CD4-positive, alpha-beta T cell (primary cell): ENCODE measurements at places on chromosomes 11 and 22. TPM values are rescaled to one million over a fixed set of nuclear protein-coding genes. Genes with fewer than 3 reads are reported as not detected.

DNA sequence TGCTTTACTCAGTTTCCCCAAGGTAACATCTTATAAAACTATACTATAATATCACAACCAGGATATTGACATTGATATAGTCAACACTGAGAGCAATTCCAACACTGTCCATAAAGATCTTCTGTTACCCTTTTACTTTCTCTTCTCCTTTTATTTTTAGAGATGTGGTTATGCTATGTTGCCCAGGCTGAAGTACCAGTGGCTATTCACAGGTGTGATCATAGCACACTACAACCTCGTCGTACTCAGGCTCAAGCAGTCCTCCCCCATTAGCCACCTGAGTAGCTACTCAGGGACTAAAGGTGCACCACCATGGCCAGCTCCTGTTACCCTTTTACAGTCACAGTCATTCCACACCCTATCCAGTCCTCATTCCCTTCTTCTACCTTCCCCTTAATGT is 119.7 kb downstream of the CWF19L2 start:
- peaks cover 14% of the 10 kb centered on the region for H3K36me3 ChIP-seq
- H3K27me3 ChIP-seq, result no peaks in the 10 kb centered on the region
- no peak overlapping the region for H3K27ac ChIP-seq
- DNase-seq, result no peak
- H3K4me1 ChIP-seq, result no peaks in the 10 kb centered on the region

DNA sequence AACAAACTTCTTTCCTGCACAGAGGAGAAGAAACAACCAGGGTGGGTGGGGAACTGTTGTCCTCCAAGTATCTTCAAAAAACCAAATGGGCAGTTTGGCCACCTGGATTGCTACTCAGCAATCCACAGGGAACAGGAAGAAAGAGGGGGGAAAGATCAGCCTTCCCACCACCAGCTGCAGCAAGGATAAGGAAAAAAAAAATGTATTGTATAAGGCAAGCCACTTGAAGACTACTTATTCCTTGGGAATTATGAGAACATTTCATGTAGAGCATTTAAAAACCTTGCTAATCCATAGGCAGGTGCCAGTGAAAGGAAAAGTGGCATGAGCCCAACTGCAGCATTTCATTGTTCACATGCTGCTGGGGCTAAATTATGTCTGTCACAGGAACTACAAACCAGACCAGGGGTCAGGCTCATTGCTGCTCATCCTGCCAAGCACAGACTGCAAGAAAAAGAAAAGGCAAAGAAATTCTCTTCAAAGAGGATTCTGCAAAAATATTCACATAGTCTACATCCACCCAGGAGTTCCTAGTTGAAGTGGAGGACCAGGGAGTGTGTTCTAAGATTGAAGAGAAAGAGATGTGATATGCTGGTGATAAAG is 2.2 kb downstream of the RAB30 start:
- H3K27me3 ChIP-seq, result no peaks in the 10 kb centered on the region
- no peak overlapping the region for H3K4me3 ChIP-seq
- H3K4me1 ChIP-seq, result peaks cover 28% of the 10 kb centered on the region
- H3K27ac ChIP-seq, result no peak overlapping the region
- no peak for DNase-seq
- peaks cover 4% of the 10 kb centered on the region for H3K36me3 ChIP-seq

GRCh38 chr11:34380696-34381095 is 22.9 kb upstream of the ABTB2 start:
- H3K4me1 ChIP-seq, result no peaks in the 10 kb centered on the region
- no peaks in the 10 kb centered on the region for H3K36me3 ChIP-seq
- peaks cover 2% of the 10 kb centered on the region for H3K27me3 ChIP-seq
- no peak overlapping the region for H3K4me3 ChIP-seq
- DNase-seq, result no peak
- H3K27ac ChIP-seq, result no peak overlapping the region

GRCh38 chr22:44599500-44600140 is 101.6 kb upstream of the RTL6 start:
- peaks cover 2% of the 10 kb centered on the region for H3K4me1 ChIP-seq
- H3K27ac ChIP-seq, result no peak overlapping the region
- peaks cover 11% of the 10 kb centered on the region for H3K27me3 ChIP-seq
- no peak overlapping the region for H3K4me3 ChIP-seq
- DNase-seq, result no peak
- no peaks in the 10 kb centered on the region for H3K36me3 ChIP-seq

GRCh38 chr22:47793304-47794101 is 1031.1 kb downstream of the TBC1D22A start:
- no peak overlapping the region for H3K27ac ChIP-seq
- H3K36me3 ChIP-seq, result no peaks in the 10 kb centered on the region
- DNase-seq, result no peak
- no peaks in the 10 kb centered on the region for H3K27me3 ChIP-seq
- H3K4me3 ChIP-seq, result no peak overlapping the region

GRCh38 chr11:113204280-113204679 is 110.1 kb upstream of the TTC12 start:
- H3K27me3 ChIP-seq, result peaks cover 2% of the 10 kb centered on the region
- no peak overlapping the region for H3K4me3 ChIP-seq

DNA sequence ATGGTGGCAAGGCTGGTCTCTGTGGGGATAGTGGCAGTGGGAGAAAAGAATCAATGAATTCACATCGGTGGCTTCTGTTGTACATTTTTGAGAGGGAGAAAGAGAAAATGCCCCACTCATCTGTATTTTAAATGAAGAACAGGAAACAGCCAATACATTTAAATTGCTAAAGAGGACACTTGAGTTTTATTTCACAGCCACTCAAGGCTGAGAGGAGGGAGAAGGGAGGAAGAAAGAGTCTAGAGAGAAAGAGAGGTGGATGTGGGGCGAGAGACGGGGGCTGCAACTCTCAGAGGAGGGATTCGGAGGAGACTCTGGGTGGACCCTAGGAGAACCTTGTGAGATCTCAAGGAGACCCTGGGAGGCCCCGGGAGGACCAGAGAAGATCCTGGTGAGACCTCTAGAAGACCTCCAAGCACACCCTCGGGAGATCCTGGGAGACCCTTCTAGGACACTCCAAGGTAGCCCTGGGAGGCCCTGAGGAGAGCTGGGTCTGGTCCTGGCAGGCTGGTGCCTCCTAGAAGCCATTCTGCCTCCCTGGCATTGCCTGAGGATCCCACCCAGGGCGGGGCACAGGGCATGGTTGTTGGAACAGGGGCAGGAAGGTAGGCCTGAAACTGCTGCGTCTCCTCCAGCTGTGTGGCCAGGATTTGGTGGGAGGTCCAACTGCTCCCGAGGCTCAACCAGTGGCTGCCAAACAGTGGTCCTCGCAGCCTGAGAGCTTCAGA is 91.0 kb upstream of the SHISAL1 start:
- H3K36me3 ChIP-seq, result no peaks in the 10 kb centered on the region
- DNase-seq, result no peak
- H3K4me1 ChIP-seq, result no peaks in the 10 kb centered on the region
- no peaks in the 10 kb centered on the region for H3K27me3 ChIP-seq
- H3K27ac ChIP-seq, result no peak overlapping the region
- no peak overlapping the region for H3K4me3 ChIP-seq

DNA sequence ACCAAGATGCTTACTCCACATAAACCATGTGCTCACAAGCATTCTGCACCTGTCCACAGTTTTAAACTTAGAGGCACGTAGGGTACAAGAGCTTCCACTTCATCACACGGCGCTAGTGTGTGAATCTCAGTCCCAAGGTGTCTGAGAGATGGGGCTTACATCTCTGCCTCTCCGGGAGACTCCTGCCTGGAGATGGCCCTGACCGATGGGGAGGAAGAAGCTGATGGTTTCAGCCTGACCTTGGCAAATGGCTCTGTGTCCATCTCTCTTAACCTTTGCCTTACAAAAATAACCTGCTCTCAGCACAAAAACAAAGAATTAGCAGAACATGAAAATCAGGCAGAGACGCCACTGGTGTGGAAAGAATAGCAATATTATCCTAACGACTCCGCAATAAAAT is 559.3 kb upstream of the B3GAT1 start:
- no peaks in the 10 kb centered on the region for H3K36me3 ChIP-seq
- no peaks in the 10 kb centered on the region for H3K4me1 ChIP-seq
- no peak for DNase-seq
- no peak overlapping the region for H3K4me3 ChIP-seq

DNA sequence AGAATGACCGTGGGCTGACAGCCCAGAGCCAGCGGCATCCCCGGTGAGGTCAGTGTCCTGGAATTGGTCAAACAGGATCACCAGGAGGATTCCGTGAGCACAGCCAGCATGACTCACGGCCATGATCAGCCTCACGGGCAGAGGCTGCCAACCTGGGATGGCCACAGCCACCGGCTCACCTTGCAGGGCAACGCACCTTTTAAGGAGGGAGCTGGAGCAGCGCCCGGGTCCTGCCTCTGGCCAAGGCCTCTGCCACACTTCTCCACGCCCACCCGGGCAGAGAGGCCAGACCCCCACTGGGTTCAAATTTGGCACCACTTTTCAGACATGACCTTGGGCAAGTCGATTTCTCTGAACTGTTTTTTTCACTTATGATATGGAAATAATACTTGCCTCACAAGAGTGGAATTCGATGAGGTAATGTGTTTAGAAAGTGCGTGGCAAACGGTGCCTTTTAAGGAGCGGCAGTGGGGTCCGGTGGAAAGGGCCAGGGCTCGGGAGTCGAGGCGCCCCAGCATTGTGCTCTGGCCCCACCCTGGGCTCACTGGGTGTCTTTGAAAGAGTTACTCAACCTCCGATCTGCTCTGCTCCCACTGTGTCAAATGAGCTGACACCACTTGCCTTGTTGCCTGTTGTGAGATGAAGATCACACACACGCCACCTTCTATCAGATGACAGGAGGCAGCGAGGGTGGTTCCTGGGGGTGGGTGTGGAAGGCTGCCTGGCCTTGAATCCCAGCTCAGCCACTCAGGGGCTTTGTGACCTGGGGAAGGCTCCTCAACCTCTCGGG is 16.0 kb downstream of the TXN2 start:
- H3K27ac ChIP-seq, result no peak overlapping the region
- peaks cover 10% of the 10 kb centered on the region for H3K36me3 ChIP-seq
- H3K4me1 ChIP-seq, result peaks cover 23% of the 10 kb centered on the region
- no peaks in the 10 kb centered on the region for H3K27me3 ChIP-seq
- no peak for DNase-seq

DNA sequence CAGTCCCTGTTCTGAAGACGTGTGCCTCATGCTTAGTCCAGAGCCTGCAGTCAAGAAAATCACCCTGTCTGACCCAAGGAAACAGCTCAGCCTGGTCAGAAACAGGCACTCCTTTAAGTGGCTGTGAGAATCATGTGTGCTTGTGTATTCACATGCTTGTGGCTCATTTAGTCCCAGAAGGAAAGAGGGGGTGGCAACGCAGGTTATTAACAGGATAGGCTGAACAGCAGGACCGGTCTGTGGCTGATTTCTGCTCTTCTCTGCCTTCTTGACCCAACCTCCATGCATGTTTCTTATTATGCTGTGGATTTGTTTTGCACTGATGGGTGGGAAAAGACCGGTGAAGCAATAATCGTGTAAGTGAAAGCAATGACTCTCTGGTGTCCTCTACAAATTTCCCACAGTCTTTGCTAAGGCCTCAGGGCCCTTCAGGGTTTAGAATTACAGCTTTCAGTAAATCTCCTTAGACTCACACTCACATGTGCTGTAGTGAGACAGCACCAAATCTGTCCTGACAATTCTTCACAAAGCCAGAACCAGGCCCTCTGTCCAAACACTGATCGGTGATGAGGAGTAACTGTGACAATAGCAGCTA is 288.1 kb downstream of the ETS1 start:
- no peaks in the 10 kb centered on the region for H3K36me3 ChIP-seq
- DNase-seq, result no peak
- H3K27me3 ChIP-seq, result no peaks in the 10 kb centered on the region
- H3K4me1 ChIP-seq, result peaks cover 82% of the 10 kb centered on the region
- peak overlapping the region; percentile 90 for H3K27ac ChIP-seq
- no peak overlapping the region for H3K4me3 ChIP-seq

DNA sequence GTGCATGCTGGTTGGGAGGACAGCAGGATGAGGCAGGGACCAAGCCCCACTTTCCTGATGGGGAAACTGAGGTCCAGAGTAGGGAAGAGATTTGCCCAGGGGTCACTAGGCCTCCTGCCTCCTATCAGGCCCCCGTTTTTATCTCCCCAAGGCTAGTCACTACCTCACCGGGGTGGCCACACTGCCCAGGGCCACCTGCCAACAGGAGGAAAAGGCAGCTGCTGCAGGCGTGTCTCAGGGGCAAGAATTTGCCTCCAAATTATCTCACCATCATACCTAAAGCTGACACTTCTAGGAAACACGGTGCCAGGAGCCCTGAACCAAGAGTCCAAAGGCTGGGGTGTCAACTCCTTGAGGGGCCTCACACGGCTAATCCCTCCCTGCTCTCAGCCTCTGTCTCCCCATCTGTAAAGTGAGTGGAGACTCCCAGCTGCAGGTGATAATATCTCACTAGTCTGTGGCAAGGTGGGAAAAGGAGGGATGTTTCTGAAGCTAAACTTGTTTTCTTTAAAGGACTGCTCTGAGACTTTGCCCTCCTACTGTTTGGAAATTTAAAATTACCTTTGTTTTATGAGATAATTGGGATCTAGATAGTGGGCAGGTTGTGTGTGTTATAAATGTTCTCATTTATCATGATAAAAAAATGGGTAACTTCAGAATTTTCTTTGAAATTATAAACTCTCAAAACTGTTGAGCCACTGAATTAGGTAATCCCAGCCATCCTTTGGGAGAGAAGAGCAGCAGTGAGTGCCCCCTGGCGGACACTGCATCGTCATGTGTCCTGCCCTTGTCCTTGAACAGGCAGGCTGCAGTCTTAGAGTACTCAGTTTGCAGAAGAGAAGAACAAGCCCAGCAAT is 60.0 kb downstream of the MYO7A start:
- no peak overlapping the region for H3K4me3 ChIP-seq
- no peaks in the 10 kb centered on the region for H3K27me3 ChIP-seq

DNA sequence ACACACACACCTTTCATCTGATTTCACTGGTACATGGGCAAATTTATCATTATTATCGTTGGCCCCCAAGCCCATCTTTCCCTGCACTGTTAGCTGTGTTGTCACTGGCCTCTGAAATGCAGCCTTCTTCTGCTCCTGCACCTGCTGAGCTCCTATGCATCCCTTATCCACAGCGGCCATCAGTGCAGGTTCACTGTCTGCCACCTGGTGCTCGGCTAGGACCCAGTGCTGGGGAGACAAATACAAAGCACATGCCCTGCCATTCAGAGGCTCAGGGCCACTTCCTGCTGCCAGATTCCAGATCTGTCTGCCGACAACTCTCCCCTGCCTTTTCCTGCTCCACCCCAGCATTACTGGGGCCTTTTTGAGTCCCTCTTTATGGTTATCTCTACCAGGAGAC is 1205.4 kb downstream of the TBC1D22A start:
- no peak overlapping the region for H3K27ac ChIP-seq
- no peak for DNase-seq
- H3K27me3 ChIP-seq, result no peaks in the 10 kb centered on the region
- no peaks in the 10 kb centered on the region for H3K4me1 ChIP-seq
- no peaks in the 10 kb centered on the region for H3K36me3 ChIP-seq

LTO1 gene
- 33.5 TPM for total RNA-seq

FXYD6 gene
- not detected for total RNA-seq

RASSF10 gene
- total RNA-seq, result not detected

KCNK4 gene
- 0.14 TPM for total RNA-seq

TREH gene
- not detected for total RNA-seq

KCNJ1 gene
- 0.22 TPM for total RNA-seq

NOX4 gene
- not detected for total RNA-seq
